ENCODE measurements at places on chromosomes 12 and 14.

DNA sequence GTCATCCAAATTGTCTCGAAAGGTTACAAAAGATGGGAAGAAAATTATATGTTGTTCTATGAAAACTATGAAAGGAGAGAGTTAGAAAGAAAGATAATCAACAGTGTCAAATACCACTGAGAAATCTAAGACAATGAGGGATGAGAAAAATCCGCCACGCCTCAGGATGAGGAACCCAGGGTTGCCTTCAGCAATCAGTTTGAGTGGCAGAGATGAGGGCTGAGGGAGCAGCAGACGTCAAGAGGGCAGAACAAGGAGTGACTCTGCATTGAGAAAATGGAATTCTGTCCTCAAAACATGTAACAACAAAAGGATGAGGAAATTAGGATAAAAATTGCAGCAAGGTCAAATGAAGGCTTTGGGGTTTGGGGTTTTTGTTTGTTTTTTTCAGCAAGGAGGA, 18.3 kb upstream of the OXA1L start:
- DNase-seq, result peak; percentile 35

DNA sequence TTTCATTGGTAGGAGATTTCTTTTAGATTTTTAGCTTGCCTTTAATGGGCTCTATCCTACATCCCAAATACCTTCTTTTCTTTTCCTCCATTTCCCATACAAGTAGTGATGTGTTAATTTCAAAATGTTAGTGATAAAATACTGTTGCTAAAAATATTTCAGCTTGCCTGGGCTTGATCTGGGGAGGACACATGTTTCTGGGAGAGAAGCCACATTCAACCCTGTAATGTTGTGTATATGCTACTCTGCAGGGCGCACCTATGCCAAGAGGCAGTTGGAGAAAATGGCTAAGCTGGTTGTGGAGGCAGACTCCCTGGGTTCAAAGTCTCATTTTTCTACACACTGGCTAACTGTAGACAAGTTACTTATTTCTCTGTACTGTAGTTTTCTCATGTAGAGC, 26.3 kb downstream of the FLRT2 start:
- no peak for DNase-seq

DNA sequence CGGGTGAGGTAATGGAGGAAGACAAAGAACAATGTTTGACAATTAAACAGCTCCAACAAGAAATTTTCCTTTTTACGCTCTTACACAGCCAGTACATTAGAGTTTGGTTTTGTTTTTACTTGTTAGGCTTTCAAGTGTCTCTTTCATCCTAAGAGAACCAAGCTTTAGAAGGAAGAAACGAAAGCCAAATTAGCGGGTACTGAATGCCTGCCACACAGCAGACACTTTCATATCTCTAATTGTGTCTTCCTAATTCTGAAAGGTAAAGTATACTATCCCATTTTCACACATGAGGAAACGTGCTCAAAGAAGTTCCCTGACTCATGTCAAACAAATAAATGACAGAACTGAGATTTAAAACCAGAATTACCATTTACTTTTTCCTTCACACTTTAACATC, 65.0 kb downstream of the CDK17 start:
- DNase-seq, result no peak

GRCh38 chr12:4468994-4469393, 23.4 kb upstream of the FGF6 start:
- no peak for DNase-seq

DNA sequence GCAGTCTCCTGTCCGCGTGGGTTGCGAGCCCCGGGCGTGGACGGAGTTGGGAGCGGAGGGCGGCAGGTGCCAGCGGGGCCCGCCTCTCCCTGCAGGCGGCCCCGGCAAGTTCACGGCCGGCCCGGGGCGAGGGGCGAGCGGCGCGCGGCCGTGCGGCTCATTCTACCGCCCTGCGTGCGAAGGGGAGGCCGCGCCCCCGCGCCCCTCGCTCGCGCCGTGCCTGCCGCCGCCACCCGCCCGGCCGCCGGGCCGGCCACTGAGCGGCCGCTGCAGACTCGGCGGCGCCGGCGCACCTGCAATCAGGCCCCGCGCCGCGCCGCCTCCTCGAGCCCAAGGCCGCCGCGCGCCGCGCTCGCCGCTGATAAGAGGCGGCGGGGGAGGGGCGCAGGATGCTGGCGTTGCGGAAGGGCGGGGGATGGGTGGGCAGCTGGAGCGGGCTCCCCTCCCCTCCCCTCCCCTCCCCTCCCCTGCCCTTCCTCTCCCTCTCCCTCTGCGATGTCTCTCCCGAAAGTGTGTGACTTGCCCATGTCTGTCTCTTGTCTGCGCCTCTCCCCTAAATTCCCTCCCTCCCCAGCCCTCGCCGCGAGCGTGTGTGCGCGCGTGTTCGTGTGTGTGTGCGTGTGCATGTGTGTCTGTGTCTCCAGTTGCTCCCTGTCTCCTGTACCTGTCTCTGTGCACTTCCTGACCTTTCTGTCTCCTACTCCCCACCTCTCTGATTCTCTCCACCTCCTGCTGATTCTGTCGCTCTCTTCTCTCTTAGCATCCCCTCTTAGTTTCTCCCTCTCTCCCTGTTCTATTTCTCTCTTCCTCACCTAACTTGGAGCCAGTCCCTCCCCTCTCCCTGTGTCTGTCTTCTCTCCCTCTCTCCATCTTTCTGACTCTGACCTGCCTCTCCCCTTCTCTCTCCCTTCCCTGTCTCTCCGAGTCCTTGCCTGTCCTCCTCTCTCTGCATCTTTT, 768.1 kb upstream of the TBX3 start:
- DNase-seq, result no peak

DNA sequence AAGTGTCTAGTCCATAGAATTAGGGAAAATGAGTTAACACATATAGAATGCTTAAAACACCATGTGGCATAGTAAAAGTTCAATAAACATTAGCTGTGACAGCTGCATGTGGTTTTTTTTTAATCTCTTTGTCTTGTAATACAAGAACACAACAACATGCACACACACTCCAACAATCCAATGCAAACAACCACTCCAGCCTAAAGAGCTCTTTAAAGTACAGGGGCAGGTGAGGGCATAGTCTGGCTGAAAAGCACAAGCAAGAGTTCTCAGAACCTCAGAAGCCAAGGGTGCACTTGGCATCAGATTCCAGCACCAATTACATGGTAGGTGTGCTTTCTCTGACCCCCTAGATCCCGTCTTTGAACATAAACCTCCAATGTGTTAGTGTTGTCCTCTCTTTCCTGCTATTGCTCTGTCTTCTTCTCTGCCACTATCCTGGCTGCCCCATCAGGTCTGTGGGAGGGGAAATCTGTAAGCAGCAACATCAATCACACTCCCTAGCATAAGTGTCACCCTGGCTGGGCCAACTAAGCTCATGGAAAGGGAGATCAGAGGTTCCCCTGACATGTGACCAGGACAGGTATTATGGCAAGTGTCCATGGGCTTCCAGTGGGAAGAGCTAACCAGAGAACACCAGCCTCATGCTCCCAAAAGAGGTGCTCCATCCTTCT, 91.0 kb downstream of the SLC8A3 start:
- no peak for DNase-seq

- no peak for DNase-seq
These were observed 56.0 kb downstream of the RASSF3 start for GRCh38 chr12:64666054-64666914.

DNA sequence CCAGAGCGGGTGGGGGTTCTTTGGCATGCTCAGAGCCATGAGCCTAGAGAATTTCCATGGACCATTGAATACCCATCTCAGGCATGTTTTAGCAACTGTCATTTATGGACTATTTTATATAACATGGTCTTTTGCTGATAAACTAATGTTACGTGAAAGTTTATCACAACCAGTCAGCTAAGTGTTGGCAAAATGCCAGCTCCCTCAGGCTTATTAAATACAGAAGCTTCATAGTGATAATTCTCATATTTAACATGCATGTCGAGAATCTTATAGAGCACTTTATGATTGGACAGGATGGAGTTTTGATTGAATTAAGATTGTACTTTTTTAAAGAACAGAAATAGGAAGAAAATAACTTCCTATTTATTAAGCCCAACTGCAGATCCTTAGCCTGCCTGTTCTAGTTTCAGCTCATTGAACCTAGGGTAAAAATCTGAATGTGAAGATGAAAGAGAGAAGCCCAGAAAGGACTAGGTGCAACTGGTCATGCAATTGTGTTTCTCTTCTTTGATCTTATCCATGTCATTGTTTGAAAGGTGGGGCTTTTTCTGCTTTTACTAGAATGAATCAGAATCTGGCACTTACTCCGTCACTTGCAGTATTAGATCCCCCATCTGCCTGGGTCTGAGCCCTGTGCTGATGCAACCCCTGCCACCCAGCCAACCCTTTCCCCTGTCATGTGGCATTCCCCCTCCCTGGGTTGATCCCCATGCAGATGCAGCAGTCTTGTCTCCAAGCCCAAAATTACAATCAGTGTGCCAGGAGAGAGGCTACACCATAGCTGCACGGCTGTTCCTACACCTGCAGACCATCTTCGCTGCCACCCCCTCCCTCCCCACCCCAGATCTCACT, 134.6 kb upstream of the EVL start:
- DNase-seq, result no peak

DNA sequence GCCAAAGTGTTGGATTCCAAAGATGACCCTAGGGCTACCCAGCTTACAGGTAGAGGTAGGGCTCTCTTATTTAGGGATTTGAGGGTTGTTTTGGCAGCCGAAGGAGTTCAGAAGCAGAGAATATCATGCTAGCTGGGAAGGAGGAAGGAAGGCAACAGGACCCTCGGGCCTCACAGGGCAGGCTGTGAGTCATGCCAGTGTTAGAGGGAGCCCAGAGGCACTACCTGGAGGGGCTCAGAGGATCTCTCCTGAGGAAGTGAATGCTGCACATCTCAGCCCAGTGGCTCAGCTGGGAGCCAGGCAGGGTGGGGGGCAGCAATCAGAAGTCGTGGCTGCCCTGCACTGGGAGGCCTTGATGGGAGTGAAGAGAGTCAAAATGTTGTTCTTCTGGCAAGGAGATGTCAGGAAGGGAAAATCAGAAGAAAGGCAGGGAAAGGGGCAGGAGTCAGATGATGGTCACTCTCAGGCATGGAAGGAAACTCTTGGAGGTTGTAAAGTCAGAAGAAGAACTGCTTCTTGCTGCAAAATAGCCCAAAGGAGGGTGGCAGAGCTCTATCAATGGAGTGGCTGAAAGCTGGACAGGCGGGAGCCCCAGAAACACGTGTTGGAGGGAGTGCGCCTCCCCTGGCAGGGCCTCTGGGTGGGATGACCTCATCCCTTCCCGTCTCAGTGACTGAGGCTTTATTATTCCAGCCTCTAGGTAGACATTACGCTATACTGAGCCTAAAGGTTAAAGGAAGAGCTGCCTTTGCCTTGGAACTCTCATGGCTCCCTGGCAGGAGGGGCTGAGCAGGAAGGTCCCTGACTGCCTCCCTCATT, 141.3 kb downstream of the SMOC1 start:
- DNase-seq, result no peak

- no peak for DNase-seq
These were observed 182.4 kb downstream of the EGLN3 start for GRCh38 chr14:33768458-33768830.

DNA sequence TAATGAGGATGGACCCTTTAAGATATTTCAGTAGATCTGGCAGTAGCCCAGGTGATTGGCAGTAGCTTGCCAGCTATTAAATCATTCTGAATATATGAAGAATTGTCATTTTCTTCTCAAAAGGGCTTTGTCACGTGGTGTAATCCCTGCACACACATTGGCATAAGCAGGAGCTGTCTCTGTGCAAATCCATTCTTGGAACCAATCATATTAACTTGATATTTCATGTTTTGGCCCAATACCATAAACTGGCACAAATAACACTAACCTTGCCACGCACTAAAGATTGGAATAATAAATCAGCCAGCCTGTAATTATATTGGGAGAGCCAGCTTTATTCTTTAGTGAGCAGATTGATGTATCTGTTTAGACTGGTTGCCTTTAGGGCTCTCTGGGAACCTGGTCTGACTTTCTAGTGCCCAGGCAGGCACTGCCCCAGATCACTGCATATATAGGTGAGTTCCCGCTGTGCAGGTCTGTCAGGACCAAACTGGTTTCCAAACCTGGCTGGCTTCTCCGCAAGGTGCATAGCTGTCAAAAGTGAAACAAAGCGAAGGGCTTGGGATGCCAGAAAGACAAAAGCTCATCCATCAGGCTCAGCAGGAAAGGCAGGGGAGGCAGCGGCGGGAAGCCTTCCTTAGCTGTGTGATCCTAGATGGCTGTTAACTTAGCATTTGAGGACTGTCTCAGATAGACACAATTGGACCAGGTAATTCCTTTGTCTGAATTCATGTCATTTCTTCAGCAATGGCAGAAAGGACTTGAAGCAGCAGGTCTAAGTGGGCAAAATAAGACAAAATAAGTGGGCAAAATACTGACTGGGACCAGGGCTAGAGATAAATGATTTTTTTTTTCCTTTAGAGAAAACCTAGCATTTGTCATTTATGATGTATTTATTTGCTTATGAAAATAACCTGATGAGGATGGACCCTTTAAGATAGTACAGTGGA, 128.8 kb upstream of the DYRK2 start:
- DNase-seq, result no peak

- no peak for DNase-seq
These were observed 1013.8 kb downstream of the DIO2 start for GRCh38 chr14:79197516-79197915.
